Stimulated activated CD4-positive, alpha-beta T cell treated with anti-CD3 and anti-CD28 coated beads, Interleukin-1b, Interleukin-23, amount 100 ng/mL, for 4 hours (primary cell): ENCODE measurements at places on chromosomes 3 and 15.

GRCh38 chr15:95446854-95447253 lies 883.6 kb upstream of the NR2F2 start:
- no peak for DNase-seq

GRCh38 chr3:175737646-175738572 lies 878.8 kb downstream of the NAALADL2 start:
- DNase-seq = no peak

- DNase-seq = no peak
Measured at GRCh38 chr3:178451799-178452198, 84.4 kb upstream of the KCNMB2 start.

DNA sequence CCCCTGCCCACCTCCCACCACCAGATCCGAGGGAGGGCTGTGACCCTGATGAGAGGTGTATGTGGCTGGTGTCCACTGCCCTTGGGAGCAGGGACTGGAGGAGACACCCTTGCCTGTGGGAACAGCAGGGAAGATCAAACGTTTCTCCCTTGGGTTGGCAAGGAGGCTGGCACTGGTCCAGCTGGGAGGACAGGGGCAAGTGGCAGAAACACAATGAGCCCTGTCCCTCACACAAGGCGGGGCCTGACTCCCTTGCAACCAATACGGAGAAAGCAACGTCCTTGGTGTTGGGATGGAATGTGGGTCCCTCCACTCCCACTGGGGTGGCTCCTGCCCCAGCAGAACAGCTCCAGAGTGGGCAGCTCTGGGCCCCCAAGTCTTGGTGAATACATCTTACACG lies 5.2 kb downstream of the HYAL2 start:
- no peak for DNase-seq

- DNase-seq = no peak
Measured at GRCh38 chr15:20645956-20646355, 104.4 kb upstream of the GOLGA6L6 start.

DNA sequence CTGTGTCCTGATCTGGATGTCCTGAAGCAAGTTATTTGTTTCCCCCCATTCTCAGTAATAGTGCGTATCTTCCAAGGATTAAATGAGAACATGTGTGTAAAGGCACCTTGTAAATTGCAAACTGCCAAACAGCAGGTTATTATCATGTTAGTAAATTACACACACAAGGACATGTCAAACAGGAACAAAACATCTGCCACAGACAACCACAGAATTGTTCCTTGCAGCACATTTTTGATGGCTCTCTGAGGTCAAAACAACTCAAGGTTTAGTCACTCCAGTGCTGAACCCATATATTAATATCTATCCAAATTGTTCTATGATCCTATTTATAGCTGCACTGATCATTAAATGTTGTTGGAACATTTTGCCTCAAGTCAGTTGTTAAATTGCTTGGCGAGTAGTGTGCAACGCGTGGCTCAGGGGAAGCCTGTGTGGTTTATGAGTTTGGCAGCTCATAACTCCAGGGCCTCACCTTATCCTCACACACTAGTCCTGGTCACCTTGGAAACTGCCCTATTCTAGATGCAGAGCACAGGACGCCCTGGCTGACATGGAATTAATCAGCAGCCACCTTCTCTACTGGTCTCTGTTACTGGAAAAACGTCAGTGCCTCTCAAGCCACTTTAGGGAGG lies 46.3 kb upstream of the CDV3 start:
- no peak for DNase-seq

DNA sequence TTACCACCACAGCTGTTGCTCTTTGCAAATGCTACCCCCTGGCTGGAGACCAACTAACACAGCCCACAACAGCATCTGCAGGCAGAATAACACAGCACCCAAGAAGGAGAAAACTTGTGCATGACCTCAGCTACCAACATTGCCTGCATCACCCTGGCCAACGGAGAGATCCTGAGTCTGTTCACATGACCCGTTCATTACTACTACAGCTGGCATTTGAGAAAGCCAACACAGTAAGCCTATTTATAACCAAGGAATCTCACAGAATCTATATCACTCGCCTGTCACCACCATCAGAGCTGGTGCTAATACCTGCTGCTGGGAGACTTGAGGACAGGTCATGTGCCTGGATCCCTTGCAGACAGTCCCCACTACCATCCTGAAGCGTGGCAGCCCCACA lies 215.2 kb downstream of the POLQ start:
- no peak for DNase-seq

- no peak for DNase-seq
Measured at GRCh38 chr3:129087138-129087702, 26.6 kb downstream of the GP9 start.

DNA sequence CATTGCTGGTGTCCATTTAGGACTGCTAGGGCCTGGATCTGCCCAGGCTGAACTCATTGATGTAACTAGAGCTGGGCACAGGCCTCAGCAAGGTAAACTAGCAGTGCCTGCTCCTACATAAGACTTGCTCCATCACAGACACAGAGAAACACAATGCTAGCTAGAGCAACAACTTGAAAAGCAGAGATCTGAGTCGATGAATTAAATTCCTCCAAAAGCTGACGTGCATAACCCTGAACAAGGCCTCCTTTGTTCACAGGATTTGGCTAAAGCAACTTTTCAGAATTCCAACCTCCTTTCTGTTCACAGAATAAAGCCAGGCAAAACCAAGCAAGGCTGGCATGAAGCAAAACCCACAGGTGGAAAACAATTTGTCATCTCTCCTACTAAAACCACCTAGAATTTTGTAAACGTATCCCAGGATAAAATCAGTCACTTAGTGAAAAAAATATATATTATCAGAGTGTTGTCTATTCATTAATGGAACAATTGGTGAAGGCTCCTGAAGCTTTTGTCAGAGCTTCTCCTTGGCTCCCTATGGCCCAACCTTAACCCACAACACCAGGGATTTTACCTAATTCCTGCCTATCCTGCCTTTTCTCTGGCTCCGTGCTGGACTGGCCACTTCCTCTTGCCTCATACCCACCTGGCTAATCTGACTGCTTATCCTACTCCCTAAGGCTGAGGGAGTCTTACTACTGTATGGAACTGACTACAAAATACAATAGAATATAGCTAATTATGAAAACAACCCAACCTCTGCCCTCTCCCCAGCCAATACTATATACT lies 39.9 kb downstream of the PLCH1 start:
- DNase-seq = no peak

DNA sequence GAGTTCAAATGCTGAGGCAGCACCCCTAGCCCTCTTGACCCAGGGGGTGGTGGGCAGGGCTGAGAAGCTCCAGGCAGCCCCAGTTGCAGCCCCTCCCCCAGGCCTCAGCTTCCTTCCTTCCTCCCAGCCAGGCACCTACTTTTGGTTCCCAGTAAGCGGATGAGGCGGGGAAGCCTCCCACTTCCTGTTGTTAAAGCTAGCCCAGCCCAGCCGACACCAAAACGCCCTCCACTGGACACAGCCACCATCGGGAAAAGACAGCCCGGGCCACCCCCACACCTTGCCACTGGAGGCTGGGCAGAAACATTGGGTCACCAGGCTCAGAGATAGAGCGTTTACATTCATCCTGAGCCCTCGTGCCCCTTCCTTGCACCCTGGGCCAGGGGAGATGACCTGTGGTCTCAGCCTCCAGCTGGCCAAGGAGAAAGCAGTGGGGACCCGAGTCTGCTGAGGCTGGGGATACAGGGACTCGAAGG lies 3.5 kb downstream of the DUSP7 start:
- DNase-seq = no peak

- DNase-seq = no peak
Measured at GRCh38 chr15:93274257-93274656, 185.2 kb upstream of the RGMA start.

DNA sequence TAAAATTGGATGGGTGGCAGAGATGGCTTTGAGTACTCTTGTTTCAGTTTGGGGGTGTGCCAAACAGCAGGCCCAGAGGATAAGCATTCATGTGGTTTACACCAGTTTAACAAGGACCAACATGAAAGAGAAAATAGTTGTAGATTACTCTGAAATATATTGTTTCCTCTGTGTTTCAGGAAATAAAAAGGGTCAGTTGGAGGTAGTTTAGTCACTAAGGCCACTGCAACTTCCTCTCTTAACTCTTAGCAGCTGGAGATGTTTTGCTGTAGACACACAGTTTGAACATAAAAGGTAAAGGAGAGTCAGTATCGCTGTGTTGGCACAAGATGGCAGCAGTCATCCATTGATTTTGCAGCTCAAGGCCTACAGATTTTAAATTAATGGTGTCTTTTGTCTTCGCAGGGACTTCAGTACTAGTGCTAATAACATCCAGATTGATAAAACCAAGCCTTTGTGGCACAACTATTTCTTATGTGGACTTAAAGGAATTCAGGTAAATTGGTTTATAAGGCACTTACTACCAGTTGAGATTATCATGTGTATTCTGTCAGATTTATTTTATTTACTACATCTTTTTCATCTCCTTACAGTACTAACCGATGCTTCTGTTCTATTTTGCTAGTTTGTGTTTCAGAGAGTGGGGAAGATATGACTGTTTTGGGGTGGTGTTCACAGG lies 65.5 kb downstream of the GALK2 start:
- peak; percentile 21 for DNase-seq

DNA sequence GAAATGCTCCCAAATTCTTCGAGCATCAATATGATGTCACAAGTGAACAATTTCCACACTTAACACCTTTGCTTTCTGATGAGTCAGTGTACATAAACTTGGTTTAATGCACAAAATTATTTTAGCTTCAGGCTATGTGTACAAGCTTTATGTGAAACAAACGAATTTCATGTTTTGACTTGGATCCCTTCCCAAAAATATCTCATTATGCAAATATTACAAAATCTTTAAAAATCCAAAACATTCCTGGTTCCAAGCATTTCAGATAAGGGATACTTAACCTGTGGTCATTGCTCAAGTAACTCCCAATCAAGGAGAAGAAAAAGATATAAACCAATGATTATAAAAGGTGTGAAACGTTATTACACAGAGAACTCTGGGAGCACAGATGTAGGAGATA lies 25.2 kb downstream of the RAB5A start:
- no peak for DNase-seq

- no peak for DNase-seq
Measured at GRCh38 chr3:184952671-184953070, 140.7 kb downstream of the VPS8 start.

- DNase-seq = no peak
Measured at GRCh38 chr15:53910236-53910849, 67.9 kb upstream of the UNC13C start.

- no peak for DNase-seq
Measured at GRCh38 chr15:81939604-81940440, 106.0 kb downstream of the MEX3B start.

DNA sequence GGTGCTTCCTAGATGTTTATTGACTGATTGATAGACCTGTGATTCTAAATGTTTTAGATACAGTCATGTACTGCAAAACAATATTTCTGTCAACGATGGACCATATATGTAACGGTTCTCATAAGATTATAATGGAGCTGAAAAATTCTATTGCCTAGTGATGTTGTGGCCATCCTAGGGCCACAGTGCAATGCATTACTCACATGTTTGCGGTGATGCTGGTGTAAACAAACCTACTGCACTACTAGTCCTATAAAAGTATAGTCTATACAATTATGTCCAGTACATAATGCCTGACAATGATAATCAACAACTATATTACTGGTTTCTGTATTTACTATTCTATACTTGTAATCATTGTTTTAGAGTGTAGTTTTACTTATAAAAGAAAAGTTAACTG lies 46.8 kb downstream of the CHST2 start:
- no peak for DNase-seq
